ENCODE measurements at places on chromosomes 2 and 18.

DNA sequence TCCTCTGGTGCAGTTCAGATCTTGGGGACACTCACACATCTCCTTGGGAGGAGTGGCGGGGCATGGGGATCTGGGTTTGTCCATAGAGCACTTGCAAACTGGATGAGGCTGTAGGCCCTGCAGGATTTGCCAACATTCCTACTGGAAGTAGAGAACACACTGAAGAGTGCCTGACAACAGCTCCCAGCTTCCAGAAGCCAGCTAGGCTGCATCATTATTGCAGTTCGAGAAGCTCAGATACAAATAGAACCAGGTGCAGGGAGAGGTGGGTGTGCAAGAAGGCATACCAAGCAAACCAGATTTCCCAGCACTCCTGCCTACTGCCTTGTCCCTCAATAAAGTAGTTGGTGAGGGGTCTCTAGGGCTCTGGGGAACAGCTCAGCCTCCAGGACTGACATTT, 52.5 kb downstream of the RHOB start:
- no peak for DNase-seq

- no peak for DNase-seq
Observed at GRCh38 chr2:68167186-68167585, 9.5 kb downstream of the PNO1 start.

GRCh38 chr2:241863536-241863954, 4.9 kb upstream of the PDCD1 start:
- no peak for DNase-seq

GRCh38 chr2:98453531-98453930, 8.9 kb downstream of the INPP4A start:
- DNase-seq, result no peak

- DNase-seq, result no peak
Observed at GRCh38 chr2:42042631-42043355, 5.0 kb upstream of the PKDCC start.

GRCh38 chr2:98253461-98254070, 92.7 kb upstream of the CNGA3 start:
- no peak for DNase-seq

GRCh38 chr2:217465100-217465499, 537.7 kb downstream of the TNS1 start:
- no peak for DNase-seq

DNA sequence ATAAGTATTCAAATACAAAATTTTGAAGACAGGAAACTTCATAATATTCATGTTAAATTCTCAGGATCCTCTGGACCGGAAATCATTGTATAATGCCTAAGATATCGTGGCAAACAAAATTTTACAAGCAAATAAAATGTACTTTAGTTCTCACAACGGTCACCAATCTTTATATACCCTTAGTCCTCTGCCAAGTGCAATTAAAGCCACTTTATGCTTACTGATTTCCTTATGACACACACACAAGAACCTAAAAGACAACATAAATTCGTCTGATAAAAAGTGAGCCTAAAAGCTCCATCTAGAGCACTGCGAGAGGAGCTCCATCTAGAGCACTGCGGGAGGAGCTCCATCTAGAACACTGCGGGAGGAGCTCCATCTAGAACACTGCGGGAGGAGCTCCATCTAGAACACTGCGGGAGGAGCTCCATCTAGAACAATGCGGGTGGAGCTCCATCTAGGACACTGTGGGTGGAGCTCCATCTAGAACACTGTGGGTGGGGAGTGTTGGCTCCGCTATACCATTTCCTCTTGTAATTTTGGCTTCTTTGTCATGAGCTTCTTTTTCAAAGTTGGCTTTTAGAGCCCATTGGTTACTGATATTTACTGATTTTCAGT, 15.9 kb downstream of the ATP8B1 start:
- no peak for DNase-seq

- no peak for DNase-seq
Observed at GRCh38 chr18:74728586-74728985, 130.9 kb downstream of the ZNF407 start.

- no peak for DNase-seq
Observed at GRCh38 chr2:119323459-119323858, 43.2 kb downstream of the C2orf76 start.

- no peak for DNase-seq
Observed at GRCh38 chr2:160339726-160340125, 139.7 kb upstream of the ITGB6 start.

GRCh38 chr18:23689616-23690504, 607 bp downstream of the LAMA3 start:
- no peak for DNase-seq

DNA sequence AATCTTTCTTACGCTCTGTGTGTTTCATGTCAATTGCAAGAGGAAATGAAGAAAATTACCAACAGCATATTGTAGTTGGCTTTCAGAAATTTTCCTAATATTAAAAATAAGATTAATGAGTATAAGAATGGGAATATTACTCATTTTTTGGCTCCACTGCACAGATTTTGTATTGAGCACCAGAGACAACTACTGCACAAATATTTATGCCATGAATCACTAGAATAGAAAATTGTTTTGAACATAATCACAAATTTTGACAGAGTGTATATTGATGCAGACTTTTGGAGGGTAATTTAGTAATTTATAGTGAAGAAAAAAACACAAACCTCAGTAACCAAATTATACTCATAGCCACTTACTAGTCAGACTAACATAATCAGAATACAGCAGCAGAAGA, 118.3 kb downstream of the DOK6 start:
- no peak for DNase-seq

DNA sequence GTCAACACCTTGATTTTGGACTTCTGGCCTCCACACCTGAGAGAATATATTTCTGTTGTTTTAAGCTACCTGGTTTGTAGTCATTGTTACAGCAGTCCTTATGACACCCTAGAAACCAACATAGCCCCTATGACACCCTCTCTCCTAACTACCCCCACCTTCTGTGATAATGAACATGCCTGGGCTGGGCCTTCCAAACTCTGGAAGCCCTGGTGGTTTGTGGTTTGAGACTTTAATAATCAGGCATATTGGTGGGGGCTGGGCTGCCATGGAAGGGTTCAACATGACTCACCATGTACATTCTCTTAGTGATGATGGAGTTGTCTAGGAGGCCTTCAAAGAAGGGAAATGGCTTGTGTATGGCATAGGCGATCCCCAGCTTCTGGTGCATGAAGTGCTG, 3.3 kb downstream of the SP110 start:
- no peak for DNase-seq

GRCh38 chr2:64228918-64229317, 84.7 kb upstream of the PELI1 start:
- DNase-seq, result no peak

DNA sequence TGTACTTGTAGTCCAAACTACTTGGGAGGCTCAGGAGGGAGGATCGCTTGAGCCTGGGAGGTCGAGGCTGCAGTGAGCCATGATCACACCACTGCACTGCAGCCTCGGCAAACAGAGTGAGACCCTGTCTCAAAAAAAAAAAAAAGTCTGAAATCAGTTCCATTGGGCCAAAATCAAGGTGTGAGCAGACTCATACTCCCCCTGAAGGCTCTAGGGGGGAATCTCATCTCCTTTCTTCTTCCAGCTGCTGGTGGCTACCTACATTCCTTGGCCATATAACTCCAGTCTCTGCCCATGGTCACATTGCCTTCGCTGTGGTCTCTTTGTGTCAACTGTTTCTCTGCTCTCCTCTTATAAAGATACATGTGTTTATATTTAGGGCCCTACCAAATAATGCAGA, 234.0 kb downstream of the LRRTM1 start:
- no peak for DNase-seq

DNA sequence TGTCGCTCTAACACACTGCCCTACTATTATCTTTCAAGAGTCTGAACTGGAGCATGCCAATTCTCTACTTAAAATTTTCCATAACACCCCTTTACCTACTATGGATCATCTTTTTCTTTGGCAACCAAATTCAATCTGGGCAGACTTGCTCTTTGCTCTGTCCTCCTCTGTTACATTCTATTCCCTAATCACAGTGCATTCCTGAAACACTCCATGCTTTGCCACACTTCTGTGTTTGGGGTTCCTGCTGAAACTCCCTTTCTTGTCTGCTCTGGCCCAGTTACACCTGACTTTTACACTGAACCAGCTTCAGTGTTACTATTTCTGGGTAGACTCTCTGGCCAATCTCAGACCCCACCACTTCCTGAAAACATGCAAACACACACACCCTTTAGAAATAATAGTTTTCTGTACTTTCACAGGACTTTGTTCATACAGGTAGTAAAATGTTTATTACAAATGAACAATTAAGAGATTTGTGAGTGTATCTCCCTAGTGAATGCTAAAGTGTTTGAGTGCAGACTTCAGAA, 119.9 kb upstream of the DCC start:
- DNase-seq, result no peak

- no peak for DNase-seq
Observed at GRCh38 chr2:86753606-86754005, 33.5 kb downstream of the RMND5A start.

DNA sequence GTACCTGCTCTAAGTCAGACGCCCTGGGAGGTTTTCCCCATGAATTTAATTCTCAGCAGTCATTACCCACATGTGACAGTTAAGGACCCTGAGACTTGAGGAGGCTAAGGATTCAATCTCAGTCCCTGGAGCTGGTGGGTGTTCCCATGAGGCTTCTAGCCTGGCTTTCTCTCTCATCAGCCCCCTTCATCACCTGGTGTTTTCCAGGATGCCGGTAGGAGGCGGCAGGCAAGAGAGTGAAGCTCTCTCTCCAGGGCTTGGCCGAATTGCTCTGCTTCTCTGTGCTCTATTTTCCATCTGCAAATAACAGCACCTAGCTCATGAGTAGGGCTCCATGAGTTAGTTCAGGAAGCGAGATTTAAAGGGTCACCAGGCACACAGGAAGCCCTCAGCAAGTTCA, 241.9 kb downstream of the PTPRM start:
- DNase-seq, result no peak

GRCh38 chr2:238525990-238526389, 99.3 kb downstream of the ASB1 start:
- DNase-seq, result no peak

DNA sequence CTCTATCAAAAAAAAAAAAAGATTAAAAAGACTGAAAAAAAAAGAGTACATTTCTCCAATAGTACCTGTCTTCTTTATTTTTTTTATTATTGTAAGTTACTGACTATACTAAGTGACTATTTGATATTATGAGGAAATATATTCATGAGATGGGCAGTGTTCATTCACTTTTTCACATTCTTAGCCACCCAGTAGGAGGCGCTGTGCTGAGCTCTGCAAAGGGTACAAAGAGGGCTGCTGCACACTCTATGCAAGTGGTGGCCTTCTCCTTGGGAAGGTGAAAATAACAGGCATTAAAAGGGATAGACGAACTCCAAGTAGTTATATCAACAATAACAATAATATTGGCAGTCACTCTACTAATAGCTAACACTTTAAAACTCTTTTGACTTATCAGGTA, 1034.9 kb upstream of the FANCL start:
- DNase-seq, result no peak

DNA sequence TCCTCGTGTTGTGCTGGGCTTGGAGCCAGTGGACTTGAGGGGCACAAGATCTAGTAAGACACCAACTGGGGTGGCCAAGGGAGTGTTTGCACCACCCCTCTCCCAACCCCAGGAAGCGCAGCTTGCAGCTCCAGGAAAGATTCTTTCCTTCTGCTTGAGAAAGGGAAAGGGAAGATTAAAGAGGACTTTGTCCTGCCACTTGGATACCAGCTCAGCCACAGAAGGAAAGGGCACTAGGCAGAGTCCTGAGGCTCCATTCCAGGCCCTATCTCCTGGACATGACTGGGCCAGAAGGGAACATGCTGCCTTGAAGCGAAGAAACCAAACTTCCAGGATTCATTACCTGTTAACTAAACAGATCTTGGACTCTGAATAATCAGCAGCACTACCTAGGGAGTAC, 44.9 kb upstream of the UGP2 start:
- DNase-seq, result no peak
